Central memory CD8-positive, alpha-beta T cell (primary cell): ENCODE measurements at places on chromosomes 4 and X.

DNA sequence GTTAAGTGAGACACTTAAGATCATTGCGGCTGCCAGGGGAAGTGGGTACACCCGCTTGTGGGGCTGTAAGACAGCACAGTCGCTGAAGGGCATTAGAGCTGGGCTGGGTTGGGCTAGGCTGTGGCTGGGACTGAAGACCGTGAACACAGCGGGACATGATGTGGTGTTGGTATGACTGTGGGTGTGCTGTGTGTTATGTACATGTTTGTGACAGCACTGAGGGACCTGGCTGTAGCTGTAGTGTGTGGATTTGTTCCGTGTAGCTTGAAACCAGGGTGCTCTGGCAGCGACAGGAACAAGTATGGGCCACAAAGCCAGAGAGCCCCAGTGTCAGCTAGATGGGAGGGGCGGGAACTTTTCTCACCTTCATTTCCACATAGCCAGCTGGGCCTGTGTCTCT, 82.1 kb downstream of the NHSL2 start:
- DNase-seq: peak; percentile 30

DNA sequence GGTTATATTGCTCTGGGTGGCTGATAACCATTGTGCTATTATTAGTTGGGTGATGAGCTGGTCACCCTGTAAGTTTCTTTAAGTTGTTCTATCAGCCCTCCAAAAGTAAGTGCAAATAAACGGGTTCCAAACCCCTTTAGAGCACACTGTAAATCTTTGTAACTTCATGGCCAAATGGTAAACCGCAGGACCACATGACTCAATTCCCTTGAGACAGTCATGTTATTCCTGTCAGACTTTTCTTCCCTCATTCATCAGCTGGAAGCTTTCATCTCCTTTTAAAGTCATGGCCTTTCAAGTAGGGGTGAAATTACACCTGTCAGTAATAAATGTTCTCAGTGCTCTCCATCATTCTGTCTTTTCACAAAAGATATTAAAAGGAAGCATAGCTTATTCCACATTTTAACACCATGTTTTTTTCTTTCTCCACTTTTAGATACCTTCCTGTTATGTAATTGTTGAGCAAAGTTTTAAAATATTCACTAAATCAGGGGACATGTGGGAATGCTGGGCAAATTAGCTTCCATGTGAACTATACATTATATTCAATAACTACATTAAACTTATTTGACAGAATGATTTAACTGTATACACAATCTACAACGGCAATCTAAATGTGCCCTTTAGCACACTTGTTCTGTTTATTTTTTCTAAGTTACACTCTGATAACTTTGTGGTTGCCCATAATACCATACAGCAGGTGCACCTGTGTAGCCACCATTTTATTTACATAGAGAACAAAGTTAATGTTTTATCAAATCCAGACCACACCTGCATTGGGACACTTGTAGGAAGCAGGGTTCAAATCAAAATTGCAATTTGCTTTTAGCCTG, 275.5 kb downstream of the CFAP299 start:
- DNase-seq: no peak

GRCh38 chr4:55032788-55033187, 92.6 kb downstream of the KDR start:
- DNase-seq: no peak

GRCh38 chrX:123184866-123185276, 793 bp downstream of the GRIA3 start:
- no peak for DNase-seq

DNA sequence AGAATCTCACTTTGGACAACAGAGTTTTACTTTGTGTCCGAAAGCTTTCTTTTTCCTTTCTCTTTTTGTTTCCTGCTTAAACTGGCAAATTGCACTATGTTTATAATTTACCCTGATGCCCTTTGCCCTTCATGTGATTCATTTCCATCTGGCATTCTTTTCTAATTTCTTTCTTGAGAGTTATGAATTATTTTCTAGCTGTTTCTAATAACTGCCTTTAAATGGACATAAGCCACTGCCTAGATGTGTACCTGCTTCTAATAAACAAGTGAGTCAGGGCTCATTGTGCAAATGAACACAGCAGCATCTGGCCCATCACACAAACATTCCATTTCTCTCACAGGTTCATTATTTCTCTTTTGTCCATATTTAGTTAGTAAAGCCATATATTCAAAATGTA, 242.3 kb upstream of the GPRIN3 start:
- DNase-seq: no peak

DNA sequence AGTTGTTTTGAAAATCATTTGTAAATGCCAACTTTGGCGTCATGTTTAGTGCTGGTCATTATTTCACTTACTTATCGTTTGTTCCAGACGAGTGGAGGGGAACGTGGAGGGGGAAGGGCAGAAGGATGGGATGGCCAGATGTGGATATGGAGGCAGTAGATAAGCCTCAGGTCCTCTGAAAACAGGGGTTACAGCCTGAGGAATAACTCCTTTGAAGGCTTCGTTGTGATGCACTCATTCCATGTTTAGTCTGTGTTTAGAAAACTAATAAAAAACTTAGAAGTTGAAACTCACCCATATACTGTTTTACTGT, 1.1 kb downstream of the MOB1B start:
- DNase-seq: no peak

GRCh38 chrX:139423186-139423585, 107.4 kb upstream of the F9 start:
- DNase-seq: no peak

- no peak for DNase-seq
Observed at GRCh38 chrX:131854581-131854980, 168.5 kb upstream of the STK26 start.

DNA sequence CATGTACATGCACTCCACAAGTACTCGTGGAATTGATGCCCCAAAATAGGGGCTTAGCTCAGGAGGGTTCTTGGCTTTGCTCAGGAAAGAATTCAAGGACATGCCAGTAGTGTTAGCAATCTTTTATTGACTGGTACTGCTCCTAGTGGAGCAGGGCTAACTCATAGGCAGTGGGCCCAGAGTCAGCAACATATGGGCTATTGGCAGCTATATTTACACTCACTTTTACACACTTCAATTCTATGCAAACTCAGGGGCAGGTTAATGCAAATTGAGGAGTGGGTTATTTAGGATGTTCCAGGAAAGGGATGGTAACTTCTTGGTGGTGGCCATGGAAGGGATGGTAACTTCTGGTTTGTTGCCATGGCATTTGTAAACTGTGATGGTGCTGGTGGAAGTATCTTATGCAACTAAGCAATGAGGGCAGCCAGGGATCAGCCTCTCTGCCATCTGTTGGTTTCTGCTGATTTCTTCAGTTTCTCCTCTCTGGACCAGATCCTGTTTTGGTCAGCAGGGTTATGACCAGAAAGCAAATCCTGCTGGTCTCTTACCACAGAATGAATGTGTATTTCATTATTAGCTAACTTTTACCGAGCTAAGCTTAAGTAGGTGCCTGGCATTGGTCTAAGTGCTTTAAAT, 69.2 kb upstream of the FAT1 start:
- no peak for DNase-seq

- no peak for DNase-seq
Observed at GRCh38 chrX:72009731-72010130, 99.1 kb downstream of the NHSL2 start.

DNA sequence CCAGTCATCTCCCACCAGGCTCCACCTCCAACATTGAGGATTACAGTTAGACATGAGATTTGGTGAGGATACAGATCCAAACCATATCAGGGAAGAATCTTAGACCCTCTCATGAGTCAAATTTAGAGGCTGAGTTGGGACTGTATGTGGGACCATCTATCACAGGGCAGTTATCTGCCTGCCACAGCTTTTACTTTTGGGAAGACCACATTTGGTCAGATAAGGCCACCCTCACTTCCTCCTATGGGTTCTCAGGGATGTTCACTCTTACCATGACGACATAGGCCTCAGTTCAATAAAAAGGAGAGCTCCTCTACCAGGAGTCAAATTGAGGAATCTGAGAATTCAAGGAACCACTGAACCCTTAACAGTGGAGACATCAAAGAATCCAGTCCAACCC, 2.1 kb downstream of the MAGEB2 start:
- no peak for DNase-seq

DNA sequence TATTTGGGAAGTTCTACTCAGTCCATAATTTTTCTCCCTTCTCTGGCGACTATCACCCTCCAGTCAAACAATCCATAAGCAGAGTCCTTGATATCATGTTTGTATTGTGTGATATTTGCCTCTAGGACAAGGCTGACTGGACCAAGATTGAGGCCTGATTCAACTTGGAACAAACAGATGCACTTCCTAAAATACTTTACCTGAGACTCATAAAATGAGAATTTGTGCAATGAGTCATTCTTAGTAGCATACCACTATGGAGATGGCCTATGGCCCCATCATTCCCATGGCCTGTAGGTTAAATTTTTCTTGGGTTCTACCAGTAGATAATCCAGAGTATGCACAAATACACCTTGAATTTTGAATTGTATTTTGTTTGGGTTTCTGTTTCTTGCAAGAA, 74.2 kb upstream of the DMD start:
- DNase-seq: no peak

DNA sequence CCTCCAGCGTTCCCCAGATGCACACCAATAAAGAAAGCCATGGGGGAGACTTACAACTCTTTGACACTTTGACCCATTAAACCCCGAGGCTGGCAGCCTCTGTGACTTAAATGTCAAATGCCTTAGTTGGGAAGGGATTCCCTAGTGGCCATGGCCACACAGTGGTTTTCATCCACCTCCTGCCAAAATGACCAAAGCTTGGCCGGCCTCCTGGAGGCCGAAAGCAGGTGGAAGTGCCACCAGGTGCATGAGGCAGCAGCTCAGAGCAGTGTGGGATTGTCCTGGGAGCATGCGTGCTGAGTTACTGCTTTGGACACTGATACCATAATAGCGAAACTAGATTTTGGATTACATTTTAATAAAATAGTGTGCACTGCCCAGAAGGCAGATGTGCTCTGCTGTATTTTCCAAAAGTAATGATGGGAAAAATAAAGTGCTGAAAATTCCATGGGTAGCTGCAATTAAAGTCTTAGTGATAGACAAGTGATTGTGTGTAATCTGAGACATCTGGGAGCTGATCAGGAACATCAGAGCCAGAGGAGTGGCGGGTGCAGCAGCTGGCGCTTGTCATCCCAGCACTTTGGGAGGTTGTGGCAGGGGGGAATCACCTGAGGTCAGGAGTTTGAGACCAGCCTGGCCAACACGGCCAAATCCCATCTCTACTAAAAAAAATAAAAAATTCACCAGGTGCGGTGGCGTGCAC, 39.8 kb upstream of the TADA2B start:
- DNase-seq: no peak

DNA sequence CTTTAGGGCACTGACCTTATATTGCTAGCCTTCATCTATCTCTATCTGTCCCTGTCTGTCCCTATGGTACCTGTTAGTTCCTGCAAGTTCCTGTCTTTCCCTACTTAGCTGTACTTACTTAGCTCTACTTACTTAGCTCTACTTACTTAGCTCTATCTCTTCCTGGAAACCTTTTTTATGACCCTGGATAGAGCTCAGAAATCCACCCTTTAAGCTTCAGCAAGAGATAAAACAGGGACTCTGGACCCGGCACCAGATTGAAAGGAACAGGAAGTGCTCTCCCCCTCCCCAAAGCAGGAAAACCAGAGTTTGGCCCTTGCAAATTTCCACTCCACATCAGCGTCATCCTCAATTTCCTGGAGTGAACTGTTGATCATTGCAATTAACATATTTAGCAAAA, 12.3 kb upstream of the IL9R start:
- DNase-seq: no peak

DNA sequence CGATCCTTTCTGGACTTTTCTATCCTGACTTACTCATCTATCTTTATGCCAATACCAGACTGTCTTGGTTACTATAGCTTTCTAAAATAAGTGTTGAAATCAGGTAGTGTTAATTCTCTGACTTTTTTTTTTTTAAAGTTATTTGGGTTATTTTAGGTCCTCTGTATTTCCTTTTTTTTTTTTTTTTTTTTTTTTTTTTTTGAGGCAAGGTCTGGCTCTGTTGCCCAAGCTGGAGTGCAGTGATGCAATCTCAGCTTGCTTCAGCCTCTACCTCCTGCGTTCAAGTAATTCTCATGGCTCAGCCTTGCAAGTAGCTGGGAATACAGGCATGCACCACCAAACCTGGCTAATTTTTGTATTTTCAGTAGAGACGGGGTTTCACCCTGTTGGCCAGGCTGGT, 2.8 kb upstream of the NELFA start:
- no peak for DNase-seq

- no peak for DNase-seq
Observed at GRCh38 chr4:159540501-159540900, 437.6 kb downstream of the RAPGEF2 start.

DNA sequence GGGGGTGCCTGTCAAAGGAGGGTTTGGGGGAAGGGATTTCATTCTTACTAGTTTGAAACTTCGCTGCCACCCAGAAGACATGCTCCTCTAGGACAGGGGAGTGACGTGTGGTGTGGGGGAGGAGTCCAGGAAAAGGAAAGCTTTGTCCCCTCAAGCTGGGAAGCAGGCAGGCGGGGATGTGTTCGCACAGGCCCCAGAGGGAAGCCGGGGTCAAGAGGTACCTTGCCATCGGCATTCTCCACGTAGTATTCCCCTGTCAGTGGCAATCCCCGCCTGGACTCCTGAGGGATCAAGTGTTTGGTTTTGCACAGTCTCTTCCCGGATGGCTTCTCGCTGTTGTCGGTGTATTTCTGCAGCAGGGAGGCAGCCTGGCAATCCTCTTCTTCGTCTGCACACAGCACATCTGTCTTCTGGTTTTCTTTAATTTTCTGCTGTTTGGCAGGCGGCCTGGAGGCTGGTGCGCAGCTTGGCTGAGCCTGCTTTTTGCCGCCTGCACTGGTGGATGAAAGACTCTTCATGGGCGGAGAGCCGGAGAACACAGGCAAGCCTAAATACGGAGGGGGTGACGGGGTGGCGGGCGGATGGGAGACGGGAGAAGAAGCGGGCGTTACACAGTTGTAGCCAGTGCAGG, 35.1 kb downstream of the BCOR start:
- no peak for DNase-seq

- DNase-seq: no peak
Observed at GRCh38 chrX:86711531-86712180, 563.4 kb downstream of the DACH2 start.

DNA sequence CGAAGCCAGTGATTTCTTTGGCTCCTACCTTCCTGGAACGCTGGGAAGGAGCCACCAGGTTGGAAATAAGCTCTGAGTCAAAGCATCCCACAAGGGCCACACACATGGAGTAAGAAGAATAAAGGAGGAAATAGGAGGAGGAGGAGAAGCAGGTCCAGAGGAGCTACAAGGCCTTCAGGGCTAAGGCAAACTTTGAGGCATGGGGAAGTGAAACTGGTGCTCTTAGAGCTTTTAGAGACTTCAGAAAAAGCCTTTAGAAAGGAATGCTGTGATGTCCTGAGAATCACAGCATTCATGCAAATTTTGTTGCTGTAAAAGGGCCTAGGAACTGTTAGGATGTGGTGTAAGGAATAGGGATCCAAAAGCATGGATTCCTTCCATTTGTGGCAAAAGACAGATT, 135.9 kb upstream of the ARHGEF9 start:
- no peak for DNase-seq

DNA sequence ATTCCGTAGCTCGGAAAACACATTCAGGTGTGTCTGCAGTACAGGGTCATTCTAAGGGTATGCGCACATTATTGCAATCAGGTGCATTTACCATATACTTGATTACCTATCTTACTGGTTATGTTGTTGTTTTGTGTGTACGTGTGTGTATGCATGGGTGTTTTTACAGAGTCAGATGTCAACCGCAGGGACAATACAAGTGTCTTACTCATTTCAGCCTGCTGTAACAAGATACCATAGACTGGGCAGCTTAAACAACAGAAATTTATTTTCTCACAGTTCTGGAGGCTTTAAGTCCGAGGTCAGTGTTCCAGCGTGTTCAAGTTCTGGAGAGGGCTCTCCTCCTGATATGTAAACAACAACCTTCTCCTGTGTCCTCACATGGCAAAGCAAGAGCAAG, 316.7 kb downstream of the DMD start:
- no peak for DNase-seq
